IMR-90 (cell line): ENCODE measurements at places on chromosomes 3 and 15.

GRCh38 chr3:106228271-106228670 lies 359.5 kb upstream of the CBLB start:
- H3K27ac ChIP-seq = no peak overlapping the region
- no peaks in the 10 kb centered on the region for H3K4me1 ChIP-seq
- DNase-seq = no peak
- no peaks in the 10 kb centered on the region for H3K36me3 ChIP-seq
- H3K27me3 ChIP-seq = no peaks in the 10 kb centered on the region

- peak overlapping the region; percentile 81 for H3K27ac ChIP-seq
- H3K36me3 ChIP-seq = peaks cover 6% of the 10 kb centered on the region
- peaks cover 30% of the 10 kb centered on the region; the same call in 1 of the 2 replicates for H3K27me3 ChIP-seq
- peak overlapping the region; percentile 89 for H3K4me3 ChIP-seq
Measured at GRCh38 chr3:128487813-128488635, 5.0 kb downstream of the GATA2 start.

- H3K4me3 ChIP-seq = no peak overlapping the region
- H3K27me3 ChIP-seq = no peaks in the 10 kb centered on the region
- no peak for DNase-seq
- no peaks in the 10 kb centered on the region for H3K36me3 ChIP-seq
- no peaks in the 10 kb centered on the region for H3K4me1 ChIP-seq
Measured at GRCh38 chr3:27252646-27253045, 116.5 kb downstream of the NEK10 start.

DNA sequence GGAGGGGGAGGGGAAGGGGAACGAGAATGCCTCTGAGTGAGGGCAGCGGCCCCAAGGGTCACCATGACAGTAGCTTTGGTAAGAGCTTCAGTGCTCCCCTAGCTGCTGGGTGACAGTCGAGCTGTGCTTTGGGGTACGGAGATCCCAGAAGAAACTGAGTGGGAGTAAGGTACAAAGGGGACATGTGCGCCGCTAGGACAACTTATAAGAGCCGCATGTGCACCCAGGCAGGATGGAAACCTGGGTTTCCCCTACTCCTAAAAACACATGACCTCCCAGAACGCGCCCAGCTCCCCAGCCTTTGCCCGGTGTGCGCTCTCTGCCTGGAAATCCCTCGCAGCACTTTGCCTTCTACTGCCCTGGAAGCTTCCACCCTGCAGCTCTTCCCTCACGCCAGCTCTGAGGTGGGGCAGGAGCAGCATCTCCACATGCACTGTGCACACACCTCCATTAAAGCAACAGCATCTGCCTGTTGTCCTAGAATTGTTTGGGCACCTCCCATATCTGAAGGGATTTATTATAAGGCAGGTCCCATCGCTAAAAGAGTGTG lies 232.2 kb downstream of the ADAMTS17 start:
- H3K27me3 ChIP-seq = no peaks in the 10 kb centered on the region
- no peak overlapping the region for H3K27ac ChIP-seq
- peaks cover 24% of the 10 kb centered on the region for H3K4me1 ChIP-seq
- no peak overlapping the region for H3K4me3 ChIP-seq

GRCh38 chr15:86649277-86649676 lies 569.6 kb downstream of the AGBL1 start:
- no peak overlapping the region for H3K4me3 ChIP-seq
- no peaks in the 10 kb centered on the region for H3K27me3 ChIP-seq
- H3K27ac ChIP-seq = no peak overlapping the region
- H3K4me1 ChIP-seq = no peaks in the 10 kb centered on the region
- H3K36me3 ChIP-seq = no peaks in the 10 kb centered on the region
- DNase-seq = no peak

GRCh38 chr15:65762914-65763787 lies 28.9 kb downstream of the DENND4A start:
- H3K27ac ChIP-seq = no peak overlapping the region
- no peaks in the 10 kb centered on the region; the same call in 1 of the 2 replicates for H3K36me3 ChIP-seq
- DNase-seq = peak; percentile 16
- H3K4me3 ChIP-seq = no peak overlapping the region
- H3K27me3 ChIP-seq = no peaks in the 10 kb centered on the region

DNA sequence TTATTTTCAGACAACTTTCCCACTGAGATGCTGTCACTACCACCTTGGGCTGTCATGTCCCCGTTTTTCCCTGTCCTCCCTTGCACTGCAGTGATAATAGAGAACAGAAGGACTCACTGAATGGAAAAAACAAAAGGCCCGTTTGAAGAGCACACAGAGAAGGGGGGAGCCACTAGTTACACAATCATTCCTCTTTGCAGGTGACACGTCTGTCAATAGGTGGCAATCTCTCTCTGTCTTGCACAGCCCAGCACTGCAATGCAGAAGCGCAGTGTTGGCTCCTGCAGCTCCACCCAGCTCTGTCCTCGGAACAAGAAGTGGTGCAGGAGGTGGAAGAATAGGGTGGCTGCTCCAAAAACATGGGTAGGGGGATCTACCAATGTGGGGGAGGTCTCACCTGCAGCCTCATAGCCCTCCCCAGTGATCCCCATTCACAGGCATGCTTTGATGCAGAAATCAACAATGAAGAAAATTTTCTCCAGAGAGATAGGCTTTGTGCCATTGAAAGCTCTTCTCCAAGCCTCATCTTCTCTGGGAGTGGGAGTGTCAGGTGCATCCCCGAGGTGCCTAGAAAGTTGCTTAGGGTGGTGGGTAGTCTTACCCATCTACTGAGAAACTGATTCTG lies 31.8 kb downstream of the FSTL1 start:
- H3K4me3 ChIP-seq = no peak overlapping the region
- H3K27ac ChIP-seq = peak overlapping the region; percentile 24; the same call in 1 of the 2 replicates
- H3K36me3 ChIP-seq = peaks cover 27% of the 10 kb centered on the region
- H3K4me1 ChIP-seq = peaks cover 34% of the 10 kb centered on the region

DNA sequence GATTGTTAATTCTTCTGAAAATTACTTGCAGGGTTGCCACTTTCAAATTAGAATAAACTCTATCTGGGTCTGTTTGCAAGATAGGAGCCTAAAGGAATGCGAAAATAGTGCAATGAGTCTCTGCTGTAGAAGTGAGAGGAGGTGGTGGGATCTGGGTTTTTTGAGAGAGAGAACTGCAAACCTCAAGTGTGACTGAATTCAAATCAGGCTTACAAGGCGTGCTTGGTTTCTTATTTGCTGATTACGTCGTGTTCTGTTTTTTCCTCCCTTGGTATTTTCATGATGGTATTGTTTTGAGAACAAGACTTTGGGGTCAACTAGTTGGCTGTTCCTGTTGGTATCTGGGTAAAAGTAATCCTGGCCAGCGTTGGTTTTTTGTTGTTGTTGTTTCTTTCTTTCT lies 490.9 kb upstream of the CFAP20DC start:
- H3K36me3 ChIP-seq = no peaks in the 10 kb centered on the region
- H3K27ac ChIP-seq = no peak overlapping the region
- no peaks in the 10 kb centered on the region for H3K27me3 ChIP-seq
- no peak for DNase-seq
- no peak overlapping the region for H3K4me3 ChIP-seq
- peaks cover 7% of the 10 kb centered on the region for H3K4me1 ChIP-seq

DNA sequence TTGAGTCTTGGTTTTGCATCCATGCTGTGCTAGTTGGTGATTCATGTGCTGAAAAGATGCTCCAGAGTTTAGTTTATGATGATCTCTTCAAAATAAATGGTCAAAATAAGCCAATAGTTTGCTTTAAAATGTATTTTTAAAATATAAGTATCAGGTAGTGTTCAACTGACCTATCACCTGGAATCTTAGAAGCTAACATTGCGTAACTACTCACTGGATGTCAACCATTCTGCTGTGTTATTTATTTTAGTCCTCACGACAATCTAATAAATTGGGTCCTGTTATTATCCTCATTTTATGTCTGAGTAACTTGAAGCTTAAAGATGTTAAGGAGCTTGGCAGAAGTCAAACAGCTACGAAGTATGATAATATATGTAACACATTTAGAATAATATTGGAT lies 563.7 kb upstream of the MDFIC2 start:
- H3K36me3 ChIP-seq = no peaks in the 10 kb centered on the region
- DNase-seq = no peak
- H3K27me3 ChIP-seq = no peaks in the 10 kb centered on the region
- H3K4me3 ChIP-seq = no peak overlapping the region

- no peak for DNase-seq
- no peaks in the 10 kb centered on the region for H3K4me1 ChIP-seq
- no peak overlapping the region for H3K4me3 ChIP-seq
- H3K36me3 ChIP-seq = no peaks in the 10 kb centered on the region
- no peak overlapping the region for H3K27ac ChIP-seq
- peaks cover 43% of the 10 kb centered on the region for H3K27me3 ChIP-seq
Measured at GRCh38 chr3:46375814-46376213, 5.1 kb downstream of the CCR5 start.

DNA sequence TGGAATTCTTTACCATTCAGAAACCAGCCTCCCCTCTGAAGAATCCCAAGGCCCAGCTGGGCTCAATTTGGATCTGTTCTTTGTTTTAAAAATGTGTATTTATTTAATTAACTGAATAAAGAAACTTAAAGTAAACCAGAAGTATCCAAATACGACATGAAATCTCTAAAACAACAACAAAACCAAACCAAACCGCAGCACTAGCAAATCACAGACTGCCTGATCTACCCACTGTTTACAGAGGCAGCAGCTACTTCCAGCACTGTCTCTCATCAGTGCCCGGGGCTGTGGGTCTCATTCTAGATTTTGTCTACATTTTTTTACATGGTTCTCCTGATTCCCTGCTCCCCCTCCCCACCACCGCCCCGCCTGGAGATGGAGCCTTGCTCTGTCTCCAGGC lies 2.3 kb downstream of the FLNB start:
- no peaks in the 10 kb centered on the region for H3K27me3 ChIP-seq
- peaks cover 26% of the 10 kb centered on the region for H3K4me1 ChIP-seq
- H3K27ac ChIP-seq = peak overlapping the region; percentile 80
- peaks cover 3% of the 10 kb centered on the region; the same call in 1 of the 2 replicates for H3K36me3 ChIP-seq

DNA sequence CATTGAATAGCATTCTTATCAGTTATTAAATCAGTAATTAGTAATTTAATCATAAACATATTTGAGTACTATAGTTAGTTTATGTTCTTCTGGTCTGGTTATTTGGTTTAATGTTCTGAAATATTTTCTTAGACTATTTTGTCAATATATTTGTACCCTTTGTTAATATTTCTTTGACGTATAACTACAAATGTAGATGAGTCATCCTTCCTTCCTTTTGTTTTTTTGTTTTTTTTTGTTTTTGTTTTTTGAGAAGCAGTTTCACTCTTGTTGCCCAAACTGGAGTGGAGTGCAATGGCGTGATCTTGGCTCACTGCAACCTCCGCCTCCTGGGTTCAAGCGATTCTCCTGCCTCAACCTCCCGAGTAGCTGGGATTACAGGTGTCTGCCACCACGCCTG lies 17.4 kb upstream of the EIF3J start:
- H3K4me3 ChIP-seq = no peak overlapping the region
- peaks cover 24% of the 10 kb centered on the region for H3K36me3 ChIP-seq
- H3K27me3 ChIP-seq = no peaks in the 10 kb centered on the region
- no peaks in the 10 kb centered on the region for H3K4me1 ChIP-seq
- no peak for DNase-seq

- peak overlapping the region; percentile 62 for H3K4me3 ChIP-seq
- H3K36me3 ChIP-seq = no peaks in the 10 kb centered on the region
- no peak for DNase-seq
- H3K27ac ChIP-seq = no peak overlapping the region
Measured at GRCh38 chr3:98733812-98734281, 29.3 kb upstream of the ST3GAL6 start.

DNA sequence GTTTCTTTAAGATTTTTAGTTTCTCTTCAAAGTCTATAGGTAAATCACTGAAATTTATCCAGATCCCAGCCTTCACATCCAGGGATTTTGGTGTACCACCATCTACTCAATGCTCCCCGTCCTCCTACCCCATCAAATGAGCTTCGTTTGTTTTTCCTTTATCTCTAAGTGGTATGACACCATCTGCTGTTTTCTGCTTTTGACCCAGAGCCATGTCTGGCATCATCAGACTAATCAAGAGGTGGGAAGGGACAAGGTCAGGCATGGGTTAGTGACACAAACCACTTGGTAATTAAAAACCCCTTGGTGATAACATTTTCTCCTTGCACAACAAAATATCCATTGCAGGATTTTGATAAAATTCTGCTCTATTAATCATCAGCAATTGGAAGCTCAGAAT lies 92.7 kb upstream of the GOLGA8J start:
- 0 out of 2 replicates have a peak, but pooled peaks cover 2% of the 10 kb centered on the region for H3K4me1 ChIP-seq
- H3K4me3 ChIP-seq = no peak overlapping the region
- no peak overlapping the region for H3K27ac ChIP-seq
- DNase-seq = no peak

DNA sequence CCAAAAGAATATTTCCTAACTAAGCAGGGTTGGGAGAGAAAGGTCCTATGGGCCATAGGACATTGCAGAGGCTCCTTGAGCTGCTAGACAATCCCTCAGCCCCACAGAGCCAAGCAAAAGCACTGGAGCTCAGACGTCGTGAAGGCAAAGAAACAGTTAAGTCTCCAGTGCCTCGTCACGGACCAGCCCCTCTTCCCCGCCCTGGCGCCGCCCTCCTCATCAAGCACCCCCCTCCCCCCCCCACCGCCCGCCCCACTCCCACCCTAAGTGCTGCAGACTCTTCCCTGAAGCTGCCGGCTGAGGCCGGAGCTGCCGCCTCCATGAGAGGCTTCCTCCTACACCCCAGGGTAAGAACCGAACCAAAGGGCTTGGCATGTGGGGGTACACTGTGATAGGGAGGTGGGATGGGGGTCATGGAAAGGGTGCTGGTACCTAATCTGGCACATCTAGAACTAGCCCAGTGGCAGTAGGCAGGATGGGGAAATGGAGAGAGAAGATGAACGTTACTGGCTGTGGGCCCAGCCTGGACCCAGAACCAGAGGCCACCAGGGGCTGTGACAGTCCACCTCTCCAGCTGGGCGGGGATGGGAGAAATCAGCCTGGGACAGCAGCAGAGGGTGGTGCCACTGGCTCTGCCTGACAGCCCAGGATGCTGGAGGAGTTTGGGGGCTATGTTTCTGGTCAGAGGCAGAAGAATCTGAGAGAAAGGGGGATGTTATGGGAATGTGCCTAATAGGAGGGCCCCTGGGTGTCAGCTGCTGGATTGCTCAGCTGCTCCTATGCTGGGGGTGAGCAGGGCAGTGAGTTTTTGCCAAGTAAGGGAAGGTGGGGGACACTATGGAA lies at the start of gene MAP1A:
Gene MAP1A, plus strand, starts transcription at position 255 of the 843 bp plus-strand sequence. CDS start 3,866 bp downstream, outside the sequence.
- H3K4me1 ChIP-seq = peaks cover 20% of the 10 kb centered on the region
- peak within 1 kb of the TSS; percentile 79 for H3K4me3 ChIP-seq
- peaks cover 20% of the 10 kb centered on the region for H3K36me3 ChIP-seq
- peak; percentile 71 for DNase-seq

- H3K27ac ChIP-seq = no peak overlapping the region
- no peaks in the 10 kb centered on the region for H3K4me1 ChIP-seq
- no peaks in the 10 kb centered on the region for H3K27me3 ChIP-seq
- no peaks in the 10 kb centered on the region for H3K36me3 ChIP-seq
Measured at GRCh38 chr3:4885316-4885715, 93.9 kb upstream of the BHLHE40 start.

DNA sequence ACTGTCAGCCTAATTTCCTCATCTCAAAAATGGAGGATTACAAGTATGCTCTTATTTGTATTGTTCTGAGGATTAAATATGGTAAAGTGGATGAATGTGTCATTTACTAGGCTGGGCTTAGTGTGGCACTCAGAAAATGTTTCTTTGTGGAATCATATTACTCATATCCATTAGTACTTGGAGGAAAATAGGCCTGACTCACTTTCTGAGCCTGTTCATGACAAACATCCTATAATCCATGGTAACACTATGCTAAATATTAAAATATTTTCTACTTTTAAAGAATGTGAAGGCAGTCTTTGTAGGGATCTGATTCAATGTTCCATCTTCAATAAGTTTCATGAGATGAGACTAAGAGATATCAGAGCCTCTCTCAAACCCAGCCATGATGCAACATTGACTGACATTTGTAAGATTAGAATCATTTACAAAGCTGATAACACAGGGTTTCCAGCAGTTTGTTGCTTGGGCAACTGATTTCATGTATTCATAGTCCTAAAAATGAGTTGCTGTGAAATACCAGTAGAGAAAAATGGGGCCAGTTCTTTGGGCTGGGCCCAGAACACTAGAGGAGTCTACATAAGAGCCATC lies 1048.5 kb downstream of the NTRK3 start:
- no peak overlapping the region for H3K27ac ChIP-seq
- peak; percentile 25 for DNase-seq
- H3K36me3 ChIP-seq = no peaks in the 10 kb centered on the region
- H3K4me3 ChIP-seq = no peak overlapping the region
- H3K27me3 ChIP-seq = no peaks in the 10 kb centered on the region
